Effector CD4-positive, alpha-beta T cell (primary cell): ENCODE measurements at places on chromosomes 1 and 21.

DNA sequence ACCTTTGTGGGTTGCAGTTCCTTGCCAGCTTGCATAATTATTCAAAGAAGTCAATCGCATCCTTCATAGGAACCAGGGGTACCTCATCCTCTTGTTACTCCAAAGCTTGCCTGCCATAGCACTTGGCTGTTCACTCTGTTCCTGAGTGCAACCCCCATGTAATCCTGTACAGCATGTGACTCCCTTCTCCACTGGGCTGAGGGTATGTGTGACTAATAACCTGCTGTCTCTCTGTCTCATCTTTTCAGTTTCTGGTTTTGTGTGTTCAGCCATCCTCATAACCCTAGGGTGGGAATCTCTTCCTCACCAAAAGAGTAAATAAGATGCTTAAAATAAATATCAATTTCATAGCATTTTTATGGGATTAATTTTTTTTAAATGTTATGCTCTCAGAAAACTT, 351.9 kb downstream of the S1PR1 start:
- DNase-seq: no peak

DNA sequence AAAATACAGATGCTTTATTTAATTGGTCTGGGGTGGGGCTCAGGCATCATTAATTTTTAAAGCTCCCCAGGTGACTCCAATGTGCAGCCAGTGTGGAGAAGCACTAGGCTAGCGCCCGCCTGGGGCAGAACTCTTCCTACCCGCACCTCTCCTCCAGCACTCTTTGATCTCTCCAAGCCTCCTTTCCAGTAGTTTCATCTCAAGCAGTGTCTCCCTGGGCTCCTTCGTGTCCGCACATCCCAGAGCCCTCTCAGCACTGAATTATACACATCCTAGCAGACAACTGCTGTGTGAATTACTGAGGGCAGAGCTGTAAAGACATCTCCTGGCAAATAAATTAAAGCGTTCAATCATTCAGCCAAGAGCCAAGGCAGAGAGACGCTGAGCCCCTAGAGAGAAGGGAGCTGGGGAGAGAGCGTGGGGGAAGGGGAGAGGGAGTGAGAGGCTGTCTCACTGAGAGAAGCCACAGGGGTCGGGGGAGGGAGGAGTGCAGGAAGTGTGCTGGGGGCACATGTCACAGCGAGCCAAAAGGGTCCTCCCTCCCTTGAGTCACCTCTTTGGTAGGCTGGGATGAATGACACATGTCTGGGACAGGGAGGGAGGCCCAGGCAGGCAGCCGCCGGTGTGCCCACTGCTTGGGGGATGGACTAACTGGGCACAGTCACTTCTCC, 21.0 kb upstream of the PARP1 start:
- DNase-seq: no peak

GRCh38 chr21:26451081-26451740, 121.9 kb downstream of the CYYR1 start:
- no peak for DNase-seq

- no peak for DNase-seq
These were observed 135.6 kb downstream of the TSEN15 start for GRCh38 chr1:184187097-184187496.

DNA sequence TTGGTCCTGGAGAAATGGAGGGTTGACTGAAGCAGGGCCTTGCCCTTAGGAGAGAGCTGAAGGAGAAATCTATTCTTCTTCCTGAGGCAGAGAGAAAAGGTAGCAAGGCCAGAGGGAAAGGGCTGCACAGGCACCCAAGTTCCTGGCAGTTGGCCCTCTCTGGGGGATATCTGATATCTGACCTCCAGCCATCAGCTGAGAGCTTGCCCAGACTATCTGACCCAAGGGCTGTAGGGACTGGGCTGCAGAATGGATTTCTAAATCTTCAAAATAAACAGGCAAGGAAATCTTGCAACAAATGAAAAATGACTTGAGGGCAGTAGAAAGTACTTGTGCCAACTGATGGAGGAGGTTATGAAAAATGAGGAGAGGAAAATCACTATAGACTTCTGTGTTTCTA, 498 bp upstream of the CLCA2 start:
- no peak for DNase-seq
